HFFc6 (cell line): ENCODE measurements at places on chromosomes 3 and 15. TPM values are rescaled to one million over a fixed set of nuclear protein-coding genes. Genes with fewer than 3 reads are reported as not detected.

The MYO5C gene
- 0.02 to 0.03 TPM in 2 of 3 replicates, not detected in the other for total RNA-seq

DNA sequence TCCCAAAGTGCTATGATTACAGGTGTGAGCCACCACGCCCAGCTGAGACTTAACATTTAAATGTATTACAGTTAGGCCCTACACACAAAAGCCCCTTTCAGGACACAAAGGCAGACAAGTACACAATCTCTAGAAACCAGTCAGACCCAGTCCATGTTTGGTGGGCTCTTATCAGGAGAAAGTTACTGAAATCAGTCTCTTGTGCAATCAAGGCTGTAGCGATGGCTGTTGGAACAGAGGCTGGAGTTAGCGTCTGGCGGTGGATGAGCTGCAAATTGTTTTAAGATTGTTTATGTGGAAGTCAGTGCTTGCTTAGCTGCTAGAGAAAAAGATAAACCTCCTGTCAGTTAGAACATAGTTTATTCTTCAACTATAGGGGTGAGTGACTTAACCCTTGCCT lies 89.5 kb upstream of the SNRPN start:
- no peak overlapping the region for H3K27ac ChIP-seq
- DNase-seq = no peak
- H3K4me1 ChIP-seq = peaks cover 21% of the 10 kb centered on the region; the same call in 1 of the 2 replicates

The PARP16 gene
- 4.1 TPM in 2 replicates for total RNA-seq

- peak; percentile 47 for DNase-seq
- H3K4me3 ChIP-seq = no peak overlapping the region
- H3K36me3 ChIP-seq = no peaks in the 10 kb centered on the region
- no peaks in the 10 kb centered on the region for H3K27me3 ChIP-seq
- H3K27ac ChIP-seq = no peak overlapping the region
- peaks cover 56% of the 10 kb centered on the region for H3K4me1 ChIP-seq
Measured at GRCh38 chr3:30751610-30752299, 142.7 kb downstream of the GADL1 start.

The SLCO2A1 gene
- 0.12 TPM in 1 of 3 replicates, not detected in the others for total RNA-seq

DNA sequence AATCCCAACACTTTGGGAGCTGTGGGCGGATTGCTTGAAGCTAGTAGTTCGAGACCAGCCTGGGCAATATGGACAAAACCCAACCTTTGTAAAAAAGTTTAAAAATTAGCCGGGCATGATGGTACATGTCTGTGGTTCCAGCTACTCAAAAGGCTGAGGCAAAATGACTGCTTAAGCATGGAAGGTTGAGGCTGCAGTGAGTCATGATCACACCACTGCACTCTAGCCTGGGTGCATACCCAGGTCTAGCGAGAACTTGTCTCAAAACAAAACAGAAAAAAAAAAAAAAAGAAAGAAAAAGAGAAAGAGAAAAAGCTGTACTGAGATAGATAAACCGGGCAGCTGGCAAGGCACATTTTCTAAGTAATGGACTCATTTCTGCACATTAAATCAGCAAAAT lies 10.6 kb downstream of the ARPP19 start:
- H3K4me1 ChIP-seq = peaks cover 68% of the 10 kb centered on the region
- H3K36me3 ChIP-seq = peaks cover 21% of the 10 kb centered on the region
- H3K27ac ChIP-seq = peak overlapping the region; percentile 88
- H3K27me3 ChIP-seq = no peaks in the 10 kb centered on the region; the same call in 1 of the 2 replicates
